Thyroid gland (tissue), 4 donors: ENCODE measurements at places on chromosomes 4 and X. TPM values are rescaled to one million over a fixed set of nuclear protein-coding genes. Genes with fewer than 3 reads are reported as not detected.

The PDLIM3 gene
- 262 TPM for total RNA-seq

The TEX13B gene
- total RNA-seq, result not detected

The SEC24B gene
- total RNA-seq, result 41.8 TPM

The UBE2D3 gene
- total RNA-seq, result 583 TPM

The SHISA3 gene
- 3.1 TPM for total RNA-seq

The IL1RAPL2 gene
- not detected for total RNA-seq

The TTC29 gene
- total RNA-seq, result 0.67 TPM

- no peak overlapping the region for H3K4me3 ChIP-seq
- H3K27ac ChIP-seq, result no peak overlapping the region
- DNase-seq, result no peak
- no peaks in the 10 kb centered on the region for H3K27me3 ChIP-seq
Measured at GRCh38 chrX:118961866-118962560, 12.4 kb upstream of the LONRF3 start.

GRCh38 chrX:120614816-120615215, 10.9 kb downstream of the MCTS1 start:
- H3K36me3 ChIP-seq, result peaks cover 3% of the 10 kb centered on the region
- no peak overlapping the region for H3K4me3 ChIP-seq
- H3K4me1 ChIP-seq, result no peaks in the 10 kb centered on the region
- no peak overlapping the region for H3K27ac ChIP-seq

- H3K27me3 ChIP-seq, result no peaks in the 10 kb centered on the region
- H3K4me1 ChIP-seq, result no peaks in the 10 kb centered on the region
Measured at GRCh38 chrX:78357342-78358055, 30.1 kb upstream of the CYSLTR1 start.

- H3K27me3 ChIP-seq, result no peaks in the 10 kb centered on the region
- no peaks in the 10 kb centered on the region for H3K4me1 ChIP-seq
- no peak for DNase-seq
- no peak overlapping the region for H3K4me3 ChIP-seq
- no peaks in the 10 kb centered on the region for H3K36me3 ChIP-seq
Measured at GRCh38 chr4:155179216-155179615, 29.2 kb upstream of the NPY2R start.

- H3K36me3 ChIP-seq, result no peaks in the 10 kb centered on the region
- no peaks in the 10 kb centered on the region for H3K27me3 ChIP-seq
- H3K4me3 ChIP-seq, result no peak overlapping the region
- no peak overlapping the region for H3K27ac ChIP-seq
Measured at GRCh38 chr4:185179488-185179887, 24.3 kb downstream of the CFAP97 start.

- H3K36me3 ChIP-seq, result no peaks in the 10 kb centered on the region
- H3K27me3 ChIP-seq, result no peaks in the 10 kb centered on the region
- DNase-seq, result peak; percentile 82
- H3K27ac ChIP-seq, result no peak overlapping the region
- no peak overlapping the region for H3K4me3 ChIP-seq
Measured at GRCh38 chrX:94914235-94914634, 1240.2 kb downstream of the FAM133A start.

GRCh38 chr4:181225616-181226261, 1017.5 kb upstream of the TENM3 start:
- H3K4me3 ChIP-seq, result no peak overlapping the region
- DNase-seq, result no peak
- no peaks in the 10 kb centered on the region for H3K27me3 ChIP-seq
- H3K4me1 ChIP-seq, result no peaks in the 10 kb centered on the region

GRCh38 chr4:47836641-47837093, 1.2 kb downstream of the CORIN start:
- DNase-seq, result peak; percentile 84
- peak overlapping the region; percentile 38 for H3K4me3 ChIP-seq
- H3K4me1 ChIP-seq, result peaks cover 26% of the 10 kb centered on the region
- no peak overlapping the region for H3K27ac ChIP-seq

GRCh38 chrX:18934708-18935107, 49.2 kb downstream of the PHKA2 start:
- no peaks in the 10 kb centered on the region for H3K36me3 ChIP-seq
- no peaks in the 10 kb centered on the region for H3K27me3 ChIP-seq
- DNase-seq, result no peak
- H3K27ac ChIP-seq, result no peak overlapping the region
- H3K4me1 ChIP-seq, result no peaks in the 10 kb centered on the region

DNA sequence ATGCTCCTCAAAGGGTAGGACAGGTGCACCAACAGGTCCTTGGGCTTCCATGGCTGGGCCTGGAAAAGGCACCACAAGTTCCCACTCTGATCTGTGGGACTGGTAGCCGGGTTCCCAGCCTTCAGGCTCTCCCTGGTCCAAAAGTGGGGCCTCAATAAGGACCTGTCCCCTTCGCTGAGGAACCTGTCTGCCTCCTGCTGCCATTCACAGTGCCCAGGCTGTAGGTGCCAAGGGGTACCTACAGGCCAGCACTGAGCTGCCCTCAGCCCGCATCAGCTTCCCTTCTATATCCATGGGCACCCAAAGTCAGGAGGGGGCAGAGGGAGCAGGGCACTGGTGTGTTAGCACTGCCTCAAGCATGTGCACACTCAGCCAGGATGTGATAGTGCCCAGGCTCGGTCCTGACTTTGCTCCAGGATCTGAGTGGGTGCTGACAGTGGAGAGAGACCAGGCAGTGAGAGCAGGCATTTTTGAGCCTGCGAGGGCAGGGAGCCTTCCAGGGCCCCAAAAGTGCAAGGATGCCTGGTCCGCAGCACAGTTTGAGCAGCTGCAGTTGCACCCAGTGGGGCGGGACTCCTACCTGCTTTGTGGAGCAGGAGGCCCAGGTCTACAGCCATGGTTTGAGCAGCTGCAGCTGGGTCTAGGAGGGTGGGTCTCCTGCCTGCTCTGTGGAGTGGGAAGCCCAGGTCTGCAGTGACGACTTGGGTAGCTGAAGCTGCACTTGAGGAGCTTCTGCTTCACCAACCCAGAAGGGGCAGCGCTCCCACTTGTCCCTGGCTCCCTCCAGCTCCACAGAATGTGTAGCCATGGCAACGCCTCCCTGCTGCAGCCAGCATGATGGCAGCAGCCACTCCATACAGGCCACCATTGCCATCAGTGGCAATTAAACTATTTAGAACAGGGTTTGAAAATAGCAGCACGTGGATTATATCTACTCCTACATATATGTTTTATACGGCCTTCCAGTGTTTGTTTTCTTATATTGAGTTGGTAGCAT, 376.4 kb downstream of the KCTD8 start:
- no peak for DNase-seq
- no peaks in the 10 kb centered on the region for H3K36me3 ChIP-seq
- H3K27me3 ChIP-seq, result no peaks in the 10 kb centered on the region
- no peak overlapping the region for H3K4me3 ChIP-seq
- no peak overlapping the region for H3K27ac ChIP-seq

- H3K27ac ChIP-seq, result no peak overlapping the region
- no peaks in the 10 kb centered on the region for H3K27me3 ChIP-seq
- no peak overlapping the region for H3K4me3 ChIP-seq
- H3K4me1 ChIP-seq, result no peaks in the 10 kb centered on the region
- DNase-seq, result no peak
Measured at GRCh38 chr4:44186096-44186849, 262.3 kb downstream of the KCTD8 start.

DNA sequence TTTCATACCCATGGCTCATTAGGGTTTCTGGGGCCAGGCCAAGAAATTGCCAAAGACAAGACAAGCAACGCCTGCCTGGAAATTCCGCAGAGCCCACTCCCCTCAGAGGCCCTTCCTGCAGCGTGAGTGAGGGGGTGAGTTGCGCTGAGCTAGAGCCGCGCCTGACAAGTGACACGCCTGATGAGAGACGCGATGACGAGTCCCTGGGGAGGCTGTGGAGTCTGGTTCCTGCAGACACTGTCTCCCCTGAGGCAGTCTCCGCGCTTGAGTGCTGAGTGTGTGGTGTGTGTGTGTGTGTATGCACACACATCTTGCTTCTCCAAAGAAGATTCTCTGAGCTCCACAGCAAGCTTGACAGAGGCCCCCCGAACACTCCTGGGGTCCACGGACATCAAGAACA, 269.8 kb downstream of the BCOR start:
- no peaks in the 10 kb centered on the region for H3K36me3 ChIP-seq
- no peak for DNase-seq
- H3K27me3 ChIP-seq, result no peaks in the 10 kb centered on the region
- no peaks in the 10 kb centered on the region for H3K4me1 ChIP-seq

DNA sequence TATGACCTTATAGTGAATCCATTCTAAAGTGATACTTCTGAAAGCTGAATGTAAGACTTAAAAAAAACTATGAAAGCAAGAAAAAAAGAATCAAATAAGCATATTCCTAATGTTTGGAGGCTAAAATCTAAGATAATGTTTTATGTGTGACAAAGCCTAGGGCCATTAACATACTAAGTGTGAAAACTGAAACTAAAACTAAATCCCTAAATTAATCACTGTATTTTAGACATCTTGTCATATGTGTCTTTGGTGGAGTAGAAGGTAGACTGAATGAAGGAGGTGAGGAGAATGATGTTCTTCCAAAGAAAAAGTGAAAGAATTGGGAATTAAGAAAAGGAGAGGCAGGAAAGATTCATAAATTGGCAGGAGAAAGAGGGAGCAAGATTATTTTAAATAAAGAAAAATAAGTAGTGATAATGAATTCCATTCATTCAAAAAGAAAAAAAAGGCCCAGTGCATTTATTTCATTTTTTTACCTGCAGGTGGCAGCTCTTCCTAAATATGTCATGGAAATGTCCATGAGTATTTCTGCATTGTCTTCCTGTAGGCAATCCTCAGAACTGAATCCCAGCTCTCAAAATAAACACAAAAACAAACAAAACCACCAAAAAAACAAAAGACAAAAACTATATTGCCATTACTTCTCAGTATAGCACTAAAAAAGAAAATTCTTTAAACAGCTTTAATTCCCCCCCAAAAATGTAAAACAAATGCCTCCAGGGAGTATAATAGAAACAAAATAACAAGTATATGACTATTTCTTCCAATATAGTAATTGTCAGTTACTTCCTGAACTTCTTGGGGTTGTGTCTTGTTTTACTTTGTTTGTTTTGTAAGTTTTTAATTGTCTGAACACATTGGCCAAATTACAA, 17.0 kb upstream of the AP1AR start:
- H3K27ac ChIP-seq, result no peak overlapping the region
- no peak overlapping the region for H3K4me3 ChIP-seq
- H3K36me3 ChIP-seq, result no peaks in the 10 kb centered on the region

DNA sequence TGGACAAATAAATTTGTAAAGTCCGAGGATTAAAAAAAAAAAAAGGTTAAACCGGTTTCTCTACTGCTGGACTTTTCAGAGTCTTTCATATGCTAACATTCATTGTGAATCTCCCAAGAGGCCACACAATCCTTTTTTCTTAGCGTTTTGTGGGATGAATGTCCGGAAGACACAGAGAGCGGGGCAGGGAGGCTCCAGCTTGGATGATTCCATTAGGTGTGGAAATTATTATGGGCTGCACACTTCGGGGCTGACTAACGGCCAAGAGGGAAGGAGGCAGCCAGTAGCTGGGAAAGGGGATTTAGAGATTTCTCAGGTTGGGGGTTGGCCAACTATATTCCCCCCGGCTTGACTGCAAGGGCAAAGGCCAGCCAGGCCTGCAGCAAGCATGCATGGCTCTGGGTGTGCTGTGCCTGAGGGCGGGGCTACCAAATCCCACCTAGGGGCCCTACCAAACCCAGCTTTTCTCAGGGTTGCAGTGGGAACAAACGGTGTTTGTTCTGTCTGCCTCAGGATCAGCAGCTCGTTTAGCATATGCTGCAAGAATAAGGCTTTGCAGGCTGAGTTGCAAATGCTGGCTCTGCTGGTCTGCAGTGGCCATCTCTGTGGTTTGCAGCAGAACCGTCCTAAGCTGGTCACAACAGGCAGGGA, 28.6 kb downstream of the NYX start:
- H3K4me3 ChIP-seq, result no peak overlapping the region
- no peak for DNase-seq

GRCh38 chrX:80648023-80648422, 161.7 kb downstream of the BRWD3 start:
- DNase-seq, result no peak
- H3K27me3 ChIP-seq, result no peaks in the 10 kb centered on the region
- H3K27ac ChIP-seq, result no peak overlapping the region
- H3K36me3 ChIP-seq, result no peaks in the 10 kb centered on the region
- no peak overlapping the region for H3K4me3 ChIP-seq

DNA sequence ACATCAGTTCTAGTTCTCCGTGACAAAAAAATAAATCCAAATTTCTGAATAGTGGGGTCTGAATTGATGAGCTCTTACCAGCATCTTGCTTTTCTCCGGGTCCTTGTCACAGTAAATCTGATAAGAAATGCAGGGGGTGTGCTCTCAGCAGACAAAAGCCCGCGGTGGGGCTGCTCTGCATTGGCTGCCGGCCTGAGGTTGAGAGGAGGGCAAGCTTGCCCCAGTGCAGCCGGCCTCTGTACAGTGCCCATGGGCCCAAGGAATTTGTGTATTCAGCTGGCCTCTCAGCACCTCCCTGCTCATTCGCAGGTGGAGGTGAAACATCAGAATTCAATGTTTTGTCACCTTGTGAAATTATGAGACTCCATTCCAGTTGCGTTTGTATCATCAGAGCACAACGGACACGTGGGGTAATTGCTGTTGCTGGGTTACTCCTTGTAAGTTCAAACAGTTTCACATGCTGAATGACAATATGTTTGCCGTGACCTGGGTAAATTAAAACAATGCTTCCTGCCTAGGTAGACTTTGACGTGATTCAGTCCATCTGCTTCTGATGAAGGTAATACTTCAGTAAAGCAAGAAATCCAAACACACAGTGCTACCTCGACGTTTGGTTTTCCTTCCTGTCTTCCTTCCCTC, 596.4 kb downstream of the MID1IP1 start:
- no peak overlapping the region for H3K4me3 ChIP-seq
- H3K36me3 ChIP-seq, result no peaks in the 10 kb centered on the region
- no peaks in the 10 kb centered on the region for H3K27me3 ChIP-seq
- H3K27ac ChIP-seq, result no peak overlapping the region
- DNase-seq, result peak; percentile 61
- H3K4me1 ChIP-seq, result no peaks in the 10 kb centered on the region

DNA sequence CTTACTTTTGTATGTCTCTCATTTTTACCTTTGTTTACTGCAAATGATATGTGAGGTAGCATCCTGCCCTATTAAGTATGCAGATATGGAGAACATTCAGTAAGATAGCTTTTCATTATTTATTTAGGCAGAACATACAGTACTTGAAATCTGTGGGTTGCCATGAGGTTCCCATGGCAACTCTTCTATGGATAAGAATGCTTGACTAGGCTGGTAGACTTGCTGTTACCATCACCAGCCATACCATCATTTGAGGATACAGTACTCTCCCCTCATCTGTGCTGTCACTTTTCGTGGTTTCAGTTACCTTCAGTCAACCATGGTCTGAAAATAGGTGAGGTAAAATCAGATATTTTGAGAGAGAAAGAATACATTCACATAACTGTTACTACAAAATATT, 56.7 kb downstream of the NAF1 start:
- H3K27me3 ChIP-seq, result no peaks in the 10 kb centered on the region
- no peak for DNase-seq
- no peak overlapping the region for H3K27ac ChIP-seq
- H3K4me1 ChIP-seq, result no peaks in the 10 kb centered on the region
